ENCODE measurements at places on chromosomes 2 and 18. TPM values are rescaled to one million over a fixed set of nuclear protein-coding genes. Genes with fewer than 3 reads are reported as not detected.

Gene TPO
- not detected for total RNA-seq

Gene CFC1
- total RNA-seq, result 12.4 TPM

Gene GPR155
- total RNA-seq, result 20.5 TPM

Gene UGT1A4
- total RNA-seq, result not detected

Gene NOL4
- total RNA-seq, result 2.0 TPM

Gene LINC00305
- total RNA-seq, result 0.32 TPM

Gene RAX
- not detected for total RNA-seq

Gene REG3A
- total RNA-seq, result 1.6 TPM

- DNase-seq, result no peak
Observed at GRCh38 chr2:222756362-222756831, 84.9 kb downstream of the MOGAT1 start.

- peak; percentile 80 for DNase-seq
Observed at GRCh38 chr2:111919794-111920608, 21.6 kb downstream of the MERTK start.

- no peak for DNase-seq
Observed at GRCh38 chr2:6309415-6310255, 556.1 kb downstream of the CMPK2 start.

GRCh38 chr2:231865222-231865621 is 61.0 kb downstream of the NPPC start:
- no peak for DNase-seq

DNA sequence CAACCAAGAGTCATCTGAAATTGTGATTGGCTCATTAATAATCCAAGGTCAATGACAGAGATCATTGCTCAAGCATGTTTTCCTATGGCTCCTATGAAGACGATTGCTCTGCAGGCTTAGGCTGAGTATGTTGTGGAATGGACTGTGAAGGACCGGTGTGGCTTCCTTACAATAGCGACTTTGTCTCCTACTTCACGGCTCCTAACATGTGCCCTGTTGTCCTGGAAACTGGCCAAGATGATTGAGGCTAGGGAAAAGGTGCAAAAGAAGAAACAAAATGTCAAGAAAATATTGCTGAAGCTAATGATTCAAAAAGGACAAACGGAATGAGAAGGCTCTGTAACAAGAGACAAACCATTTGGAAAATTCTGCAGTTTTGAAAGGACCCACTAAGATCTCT is 24.3 kb downstream of the DLGAP1 start:
- no peak for DNase-seq

DNA sequence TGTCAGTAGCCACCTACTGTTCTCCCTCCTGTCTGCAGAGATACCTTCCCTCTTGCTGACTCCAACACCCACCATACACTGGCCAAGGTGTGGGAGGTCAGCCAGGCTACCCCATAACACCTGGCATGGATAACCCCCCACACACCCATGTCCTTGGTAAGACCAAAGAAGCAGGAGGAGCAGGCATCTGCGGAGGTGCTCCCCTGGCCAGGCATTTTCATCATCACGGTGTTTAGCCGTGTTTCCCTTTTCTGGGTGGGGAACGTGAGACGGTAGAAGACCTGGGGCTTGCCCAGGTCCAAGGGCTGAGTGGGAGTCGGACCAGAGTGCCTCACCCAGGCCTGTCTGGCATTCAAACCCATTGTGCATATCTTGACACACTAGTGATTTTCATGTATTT is 150.3 kb downstream of the SMAD7 start:
- DNase-seq, result no peak

DNA sequence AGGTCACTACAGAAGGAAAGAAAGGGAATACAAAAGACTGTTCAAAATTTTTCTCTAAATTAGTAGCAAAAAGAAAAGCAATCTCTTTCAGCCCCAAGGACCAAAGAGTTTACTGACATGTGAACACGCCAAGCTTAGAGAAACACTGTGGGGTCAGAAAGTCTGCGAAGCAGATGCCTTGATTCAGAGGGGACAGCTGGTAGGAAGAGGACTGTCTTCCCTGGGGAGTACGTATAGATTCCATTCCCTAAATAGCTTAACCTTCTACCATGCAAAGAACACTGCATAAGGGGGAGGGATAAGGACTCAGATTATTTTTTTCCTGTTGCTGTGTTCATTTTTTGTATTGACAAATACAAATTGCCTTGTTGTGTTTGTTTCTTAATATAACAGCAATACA is 96.1 kb downstream of the IRS1 start:
- DNase-seq, result no peak

GRCh38 chr2:69709290-69709689 is 32.6 kb upstream of the ANXA4 start:
- no peak for DNase-seq

- no peak for DNase-seq
Observed at GRCh38 chr2:238776003-238776760, 71.7 kb upstream of the TWIST2 start.

GRCh38 chr2:234626566-234627130 is 129.8 kb upstream of the ARL4C start:
- no peak for DNase-seq

DNA sequence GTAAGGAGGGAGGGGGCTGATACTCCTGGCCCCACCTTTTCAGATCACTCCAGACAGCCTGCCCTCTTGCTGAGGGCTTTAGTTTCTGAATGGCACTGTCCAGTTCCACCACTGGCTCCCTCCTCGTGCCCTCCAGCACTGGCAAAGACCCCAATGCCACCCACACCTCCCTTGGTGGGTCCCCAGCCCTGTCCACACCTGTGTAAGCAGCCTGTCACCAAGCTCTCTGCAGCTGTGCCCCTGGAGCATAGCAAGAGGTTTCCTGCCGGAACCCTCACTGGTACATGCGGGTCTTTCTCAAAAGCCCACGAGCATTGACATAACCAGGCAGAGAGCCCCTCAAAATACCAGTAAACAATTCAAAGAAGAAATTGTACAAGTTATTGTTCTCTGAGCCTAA is 17.6 kb upstream of the KIF1A start:
- no peak for DNase-seq

GRCh38 chr2:175383286-175383685 is 201.8 kb upstream of the ATP5MC3 start:
- DNase-seq, result no peak

GRCh38 chr2:190927301-190927700 is 46.7 kb downstream of the GLS start:
- no peak for DNase-seq

DNA sequence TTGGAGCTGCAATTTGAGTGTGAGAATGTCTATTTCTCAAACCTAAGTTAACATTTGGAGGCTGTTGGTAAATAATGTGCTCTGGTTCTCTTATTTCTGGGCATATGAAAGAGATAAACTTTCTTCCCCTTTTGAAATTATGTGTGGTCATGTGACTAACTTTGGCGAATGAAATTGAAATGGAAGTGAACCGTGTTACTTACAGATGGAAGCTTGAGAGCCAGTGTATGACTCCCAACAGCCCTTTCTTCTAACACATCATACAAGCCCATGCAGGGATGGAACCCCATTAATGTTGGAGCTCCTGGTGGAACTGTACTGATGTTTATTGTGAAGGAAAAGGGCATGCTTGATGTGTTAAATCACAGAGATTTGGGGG is 725.8 kb downstream of the TSN start:
- DNase-seq, result no peak

GRCh38 chr18:68830256-68831045 is 32.6 kb downstream of the CCDC102B start:
- DNase-seq, result no peak

DNA sequence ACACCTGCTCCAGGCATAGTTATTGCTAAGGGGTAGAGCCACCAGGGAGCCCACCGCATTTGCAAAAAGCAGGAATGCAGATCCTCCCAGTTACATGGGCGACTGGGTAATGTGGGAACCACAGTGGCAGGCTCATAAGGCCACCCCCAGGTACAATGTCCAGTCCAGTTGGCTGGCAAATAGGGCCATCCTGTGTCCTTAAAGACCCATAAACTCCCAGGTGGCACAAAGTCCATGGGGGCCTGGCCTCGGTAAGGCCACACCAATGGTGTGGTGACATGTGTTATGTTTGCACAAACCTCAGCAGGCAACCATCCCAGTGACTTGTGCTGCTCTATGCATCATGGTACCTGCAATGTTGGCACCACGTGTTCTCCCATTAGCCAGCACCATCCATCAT is 283.6 kb upstream of the GYPC start:
- no peak for DNase-seq

- DNase-seq, result no peak
Observed at GRCh38 chr2:173989884-173990215, 24.7 kb upstream of the SP3 start.

DNA sequence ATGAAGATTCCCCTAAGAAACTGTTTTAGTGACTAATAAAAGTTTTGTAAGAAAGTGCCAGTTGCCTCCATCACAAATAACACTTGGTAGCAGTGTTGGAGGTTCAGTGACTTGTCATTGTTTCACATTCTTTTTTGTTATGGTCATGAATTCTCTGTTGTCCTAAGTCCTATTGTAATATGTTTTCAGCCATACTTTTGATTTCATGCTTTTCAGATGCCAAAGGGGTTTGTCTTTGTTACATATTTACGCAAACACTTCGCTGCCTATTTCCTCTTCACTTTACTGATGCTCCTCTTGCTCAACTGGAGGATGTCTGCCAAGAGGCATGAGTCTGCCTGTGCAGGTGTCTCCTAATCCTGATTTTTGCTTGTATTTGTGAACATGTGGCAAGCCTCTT is 66.6 kb downstream of the PHLPP1 start:
- no peak for DNase-seq

DNA sequence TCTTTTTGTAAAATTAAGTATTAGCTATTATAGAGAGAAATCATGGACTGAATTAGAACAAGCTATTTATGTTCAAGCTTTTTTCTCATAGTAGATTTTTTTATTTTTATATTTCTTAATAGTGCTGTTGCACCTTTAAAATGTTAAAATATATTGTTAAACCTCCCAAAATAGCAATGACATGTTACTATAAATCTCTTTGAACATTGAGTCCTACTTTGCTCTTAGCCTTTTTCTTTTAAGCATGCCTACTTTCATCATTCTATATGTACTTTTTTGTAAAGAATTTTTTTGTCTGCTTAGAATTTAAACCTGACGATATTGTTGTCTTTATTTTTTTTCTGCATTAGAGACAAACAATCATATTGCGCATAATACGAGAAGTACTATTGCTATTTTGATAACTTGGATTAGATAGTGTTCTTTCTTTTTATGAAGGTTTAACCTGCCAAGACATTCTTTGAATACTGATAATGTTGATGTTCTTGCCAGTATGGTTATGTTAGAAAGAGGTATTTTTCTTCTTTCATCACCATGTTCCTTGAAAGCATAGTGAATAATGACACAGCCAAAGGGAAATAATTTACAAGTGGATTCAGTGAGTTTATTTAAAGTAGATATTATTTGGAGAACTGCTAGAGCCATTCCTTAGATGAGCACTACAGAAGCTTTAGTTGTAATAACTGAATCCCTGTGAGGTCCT is 40.6 kb downstream of the PMS1 start:
- no peak for DNase-seq

DNA sequence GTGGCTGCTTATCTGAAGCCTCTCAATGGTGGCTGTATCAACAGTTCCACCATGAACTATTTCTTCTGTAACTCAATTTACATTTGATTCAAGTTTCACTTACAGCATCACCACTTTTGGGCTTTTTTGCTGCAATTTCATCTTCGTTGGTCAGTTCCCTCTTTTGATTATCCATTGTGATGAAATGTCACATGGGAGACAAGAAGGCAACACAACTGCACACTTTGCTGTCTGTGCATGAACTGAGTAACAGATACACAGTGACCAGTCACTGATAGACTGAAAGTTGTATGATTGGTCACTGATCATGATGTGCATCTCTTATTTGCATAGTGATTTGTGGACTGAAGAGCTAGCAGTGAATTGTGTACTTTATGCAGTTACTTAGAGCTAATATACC is 130.7 kb upstream of the RNF152 start:
- no peak for DNase-seq

DNA sequence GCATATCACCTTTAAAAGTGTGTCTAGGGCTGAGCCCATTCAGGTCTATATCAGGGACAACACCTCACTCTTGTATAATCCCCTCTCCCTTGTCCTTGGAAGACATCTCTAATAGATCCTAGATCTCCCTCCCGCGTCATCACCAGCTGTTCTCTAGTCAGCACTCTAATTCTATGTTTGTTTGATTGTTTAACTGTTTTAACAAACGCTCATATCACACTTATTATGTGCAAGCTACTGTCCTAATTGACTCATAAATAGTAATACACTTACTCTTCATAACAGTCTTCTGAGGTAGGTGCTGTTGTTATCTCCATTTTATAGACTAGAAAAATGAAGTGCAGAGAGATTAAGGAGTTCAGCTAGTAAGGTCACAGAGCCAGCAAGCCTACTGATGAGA is 1.6 kb upstream of the ERMN start:
- no peak for DNase-seq

Measured in hepatocyte (in vitro differentiated cells).